GF-D8 (cell line): ENCODE measurements at places on chromosomes 7 and 10.

DNA sequence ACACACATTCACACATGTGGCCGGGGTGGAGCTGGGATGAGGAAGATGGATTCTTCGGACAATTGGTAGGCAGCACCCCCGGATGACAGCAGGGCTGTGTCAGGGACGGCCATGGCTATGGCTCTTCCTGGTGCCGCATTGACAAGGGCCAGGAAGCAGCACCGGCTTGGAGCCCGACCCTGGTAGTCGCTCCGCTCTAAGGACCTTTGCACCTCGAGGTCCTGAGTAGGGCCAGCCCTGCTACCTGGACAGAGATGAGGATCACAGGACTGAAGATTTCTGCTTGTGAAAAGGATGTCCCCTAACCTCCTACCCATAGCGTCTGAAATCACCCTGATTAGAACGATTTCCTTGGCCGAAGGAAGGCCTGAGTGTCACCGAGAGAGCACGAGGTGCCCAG, 134.1 kb downstream of the ADARB2 start:
- DNase-seq: no peak

DNA sequence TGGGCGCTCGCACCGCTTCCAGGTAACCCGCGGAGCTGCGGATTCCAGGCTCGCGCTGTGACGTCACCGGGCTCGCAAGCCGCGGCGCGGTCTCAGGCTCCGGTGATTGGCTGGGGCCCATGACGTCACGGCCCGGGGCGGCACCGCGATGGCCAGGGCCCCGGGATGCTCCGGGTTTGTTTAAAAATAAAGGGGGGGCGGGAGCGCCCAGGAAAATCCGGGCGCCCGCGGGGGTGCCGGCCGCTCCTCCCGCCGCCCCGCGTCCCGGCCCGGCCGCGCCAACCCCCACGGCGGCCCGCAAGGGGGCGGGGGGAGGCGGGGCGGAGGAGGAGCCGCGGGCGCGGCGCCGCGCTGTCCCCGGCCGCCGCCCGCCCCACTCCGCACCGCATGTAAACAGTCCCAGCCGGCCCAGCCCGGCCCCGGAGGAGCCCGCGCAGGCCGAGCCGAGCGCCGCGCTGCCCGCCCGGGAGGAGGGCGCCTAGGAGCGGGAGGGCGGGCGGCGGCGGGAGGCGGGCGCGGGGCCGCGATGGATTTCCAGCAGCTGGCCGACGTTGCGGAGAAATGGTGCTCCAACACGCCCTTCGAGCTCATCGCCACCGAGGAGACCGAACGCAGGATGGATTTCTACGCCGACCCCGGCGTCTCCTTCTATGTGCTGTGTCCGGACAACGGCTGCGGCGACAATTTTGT, at the start of gene MTURN:
MTURN (plus strand) TSS at position 376 of the 690 bp plus-strand sequence; CDS start at position 527, 151 bp downstream.
- peak; percentile 51 for DNase-seq

GRCh38 chr10:78817361-78817760, 251.4 kb upstream of the ZMIZ1 start:
- DNase-seq: no peak

DNA sequence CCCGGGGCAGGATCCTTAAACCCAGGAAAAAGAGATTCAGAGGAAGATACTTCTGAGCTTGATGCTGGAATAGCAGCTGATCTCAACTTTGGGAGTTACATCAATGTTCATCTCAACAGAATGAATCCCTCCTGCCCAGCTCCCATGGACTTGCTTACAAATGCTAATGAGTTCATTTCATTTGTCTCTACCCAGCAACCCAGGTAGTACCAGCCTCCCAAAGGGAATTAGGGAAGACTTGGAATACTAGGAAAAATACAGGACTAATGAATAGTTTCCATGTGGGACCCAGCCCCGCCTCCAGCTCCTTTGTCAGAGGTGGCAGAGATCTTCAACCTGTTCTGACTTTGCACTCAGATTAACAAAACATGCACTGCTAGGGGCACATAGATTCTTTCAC, 22.1 kb upstream of the TCF7L2 start:
- DNase-seq: no peak

DNA sequence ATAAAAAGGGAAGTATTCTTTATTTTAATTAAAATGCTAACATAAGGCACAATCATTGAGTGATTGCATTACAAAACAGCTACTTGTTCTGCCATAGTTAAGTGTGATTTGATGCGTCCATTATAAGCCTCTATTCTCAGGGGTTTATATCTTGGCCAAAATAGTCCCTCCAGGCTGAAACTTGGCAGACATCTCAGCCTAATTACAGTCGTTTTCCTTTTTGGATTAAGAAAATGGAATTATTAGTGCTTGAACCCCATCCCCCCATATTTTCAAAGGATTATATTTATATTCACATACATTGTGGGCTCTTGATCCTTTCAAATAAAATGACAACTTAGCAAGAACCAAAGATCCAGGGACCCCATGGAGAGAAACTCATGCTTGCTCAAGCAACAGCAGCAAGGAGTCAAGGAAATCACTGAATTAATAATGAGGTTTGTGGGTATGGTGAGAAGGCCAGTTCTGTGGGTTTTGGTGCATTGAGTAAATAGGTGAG, 66.7 kb upstream of the NEUROD6 start:
- no peak for DNase-seq

GRCh38 chr7:6530626-6531491, 20.4 kb downstream of the GRID2IP start:
- DNase-seq: no peak

- DNase-seq: no peak
Observed at GRCh38 chr7:50771120-50772002, 11.3 kb downstream of the GRB10 start.

DNA sequence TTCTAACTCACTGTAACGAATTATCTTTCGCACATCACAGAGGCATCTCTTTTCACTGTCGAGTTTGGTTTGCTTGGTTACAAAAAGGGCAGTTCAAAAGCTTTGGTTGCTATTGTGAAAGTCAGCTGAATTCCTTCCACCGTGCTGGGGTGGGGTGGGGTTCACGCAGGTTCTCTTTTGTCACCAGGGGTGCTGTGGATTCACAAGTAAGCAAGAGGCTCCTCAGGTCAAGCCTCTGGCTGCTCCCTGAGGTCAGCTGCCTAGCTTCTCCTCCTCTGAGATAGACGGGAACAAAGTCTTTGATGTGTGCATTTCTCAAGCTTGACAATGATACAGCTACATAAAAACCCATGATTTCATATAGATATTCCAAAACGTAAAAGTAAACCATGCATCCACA, 47.7 kb downstream of the EGFR start:
- no peak for DNase-seq

- no peak for DNase-seq
Observed at GRCh38 chr10:69416695-69417094, at the start of gene TACR2. Gene TACR2 (minus strand): TSS chr10:69416918. CDS start chr10:69416323, 595 bp downstream.

GRCh38 chr7:31059551-31059950, 7.4 kb downstream of the ADCYAP1R1 start:
- DNase-seq: no peak

DNA sequence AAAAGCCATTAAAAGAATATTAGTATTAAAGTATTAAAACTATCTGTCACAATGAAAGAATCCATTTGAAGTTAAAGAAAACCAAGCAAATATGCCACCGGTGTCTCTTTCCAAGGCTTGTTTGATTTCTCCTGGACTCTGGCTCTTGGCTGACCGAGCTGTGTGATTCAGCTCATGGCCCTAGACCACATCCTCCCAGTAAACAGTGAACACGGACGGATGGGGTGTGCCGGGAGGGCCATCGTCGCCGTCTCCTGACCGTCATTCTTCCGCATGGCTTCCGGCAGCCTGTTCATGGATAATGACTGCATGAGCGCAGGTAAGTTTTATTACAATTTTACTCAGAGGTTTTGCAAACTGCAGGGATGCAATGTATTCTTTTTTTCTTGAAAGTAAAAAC, 218.5 kb downstream of the DNAJB6 start:
- DNase-seq: no peak

DNA sequence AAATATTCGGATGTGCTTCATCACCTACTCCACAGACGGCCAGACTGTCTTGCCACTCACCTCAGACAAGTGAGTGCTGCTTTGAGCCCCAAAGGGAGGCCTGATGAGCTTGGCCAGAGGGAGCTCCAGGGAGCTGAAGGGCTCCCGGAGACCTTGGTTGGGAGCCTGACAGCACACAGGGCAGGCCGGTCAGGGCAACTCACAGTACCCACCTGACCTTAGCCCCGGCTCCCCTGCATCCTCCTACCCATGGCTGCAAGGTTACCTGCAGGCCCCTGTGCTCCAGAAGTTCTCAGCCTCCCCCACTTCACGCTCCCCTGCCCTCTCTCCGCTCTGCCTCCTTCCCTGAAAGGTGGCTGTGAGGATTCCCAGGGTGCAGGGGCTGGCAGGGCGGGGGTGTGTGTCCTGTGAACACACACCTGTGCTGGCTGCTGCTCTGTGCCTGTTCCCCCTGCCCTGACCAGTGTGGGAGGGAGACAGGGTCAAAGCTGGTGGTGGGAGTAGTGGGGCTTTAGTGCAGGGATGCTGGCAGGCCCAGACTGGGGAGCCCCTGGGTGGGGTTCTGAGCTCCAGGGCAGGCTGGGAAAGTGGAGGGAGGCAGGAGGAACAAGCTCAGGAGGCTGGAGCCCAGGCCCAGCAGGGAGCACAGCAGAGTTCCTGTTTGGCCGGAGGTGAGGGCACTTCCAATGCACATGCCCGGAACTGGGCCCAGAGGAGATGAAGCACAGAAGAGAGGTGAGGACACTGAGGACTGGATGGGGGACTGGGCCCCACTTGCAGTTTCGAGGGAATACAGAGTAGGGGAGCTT, 7.2 kb downstream of the ANTXRL start:
- no peak for DNase-seq

GRCh38 chr10:103067484-103067883, 125.6 kb downstream of the NT5C2 start:
- DNase-seq: no peak

DNA sequence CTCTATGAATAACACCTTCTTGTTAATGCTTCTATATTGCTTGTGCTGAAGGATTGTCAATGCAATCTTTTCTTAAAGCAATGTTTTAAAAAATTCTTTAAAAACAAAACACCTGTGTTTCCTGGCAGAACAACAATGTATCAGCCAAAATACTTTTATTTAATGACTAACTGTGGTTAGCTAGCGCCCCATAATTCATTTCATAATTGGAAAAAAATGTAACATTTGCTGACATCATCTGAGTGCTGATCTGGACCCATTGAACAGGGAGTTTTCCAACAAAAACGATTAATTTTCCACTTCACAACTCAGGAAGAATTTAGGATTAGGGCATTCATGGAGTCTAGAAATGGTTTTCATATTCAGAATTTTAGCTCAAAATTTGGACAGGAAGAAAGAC, 137.6 kb upstream of the CDK6 start:
- no peak for DNase-seq

- no peak for DNase-seq
Observed at GRCh38 chr7:14807507-14807906, 95.0 kb downstream of the DGKB start.
